Stimulated activated CD8-positive, alpha-beta memory T cell treated with anti-CD3 and anti-CD28 coated beads, Interleukin-4, amount 100 ng/mL, for 1 hour (primary cell): ENCODE measurements at places on chromosomes 1 and 21.

DNA sequence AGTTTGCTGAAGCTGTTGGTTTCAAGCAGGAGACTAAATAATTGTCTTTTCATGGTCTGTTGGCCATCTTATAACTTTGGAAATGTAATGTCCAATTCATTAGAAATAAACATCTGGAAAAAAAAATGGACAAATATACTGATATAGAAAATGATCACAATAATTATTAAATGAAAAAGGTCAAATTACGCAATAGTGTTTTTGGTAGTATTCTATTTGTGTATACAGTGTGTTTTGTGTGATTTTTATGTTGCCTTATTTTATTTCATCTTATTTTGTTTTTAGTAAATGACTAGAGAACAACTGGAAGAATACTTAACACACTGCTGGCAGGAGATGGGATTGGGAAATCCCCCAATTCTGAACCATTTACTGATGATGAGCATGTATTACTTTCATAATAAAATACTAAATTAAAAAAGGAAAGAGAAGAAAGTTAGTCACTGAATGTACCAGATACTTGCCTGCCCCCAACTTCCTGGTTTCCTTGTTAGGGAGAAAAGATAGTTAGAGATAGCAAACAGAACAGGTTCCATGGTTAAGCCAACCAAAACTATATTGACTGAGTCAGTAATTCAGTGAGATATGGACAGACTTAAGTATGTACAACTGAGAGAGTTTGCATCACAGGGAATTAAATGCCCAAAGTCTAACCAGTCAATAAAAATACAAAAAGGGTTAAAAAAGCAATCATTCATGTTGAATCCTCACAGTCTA, 24.0 kb upstream of the SAMD13 start:
- no peak for DNase-seq

DNA sequence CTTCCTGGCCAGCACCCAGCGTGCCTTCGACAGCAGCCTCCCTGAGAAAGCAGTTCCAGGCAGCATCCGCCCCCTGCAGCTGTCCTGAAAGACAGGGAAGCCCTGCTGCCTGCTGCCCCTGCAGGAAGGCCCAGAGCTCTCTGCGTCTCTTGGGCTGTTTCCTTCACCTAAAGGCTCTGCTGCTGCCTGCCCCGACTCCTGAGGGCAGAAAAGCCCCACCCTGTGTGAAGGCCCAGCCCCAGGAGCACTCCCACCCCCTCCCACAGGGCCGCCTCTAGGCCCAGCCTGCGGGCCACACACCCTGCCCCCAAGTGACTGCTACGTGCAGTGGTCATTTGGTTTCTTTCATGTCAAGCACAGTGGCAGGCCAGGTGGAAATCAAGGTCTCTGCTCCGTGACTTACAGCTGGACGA, 12.4 kb downstream of the RIPK4 start:
- no peak for DNase-seq

DNA sequence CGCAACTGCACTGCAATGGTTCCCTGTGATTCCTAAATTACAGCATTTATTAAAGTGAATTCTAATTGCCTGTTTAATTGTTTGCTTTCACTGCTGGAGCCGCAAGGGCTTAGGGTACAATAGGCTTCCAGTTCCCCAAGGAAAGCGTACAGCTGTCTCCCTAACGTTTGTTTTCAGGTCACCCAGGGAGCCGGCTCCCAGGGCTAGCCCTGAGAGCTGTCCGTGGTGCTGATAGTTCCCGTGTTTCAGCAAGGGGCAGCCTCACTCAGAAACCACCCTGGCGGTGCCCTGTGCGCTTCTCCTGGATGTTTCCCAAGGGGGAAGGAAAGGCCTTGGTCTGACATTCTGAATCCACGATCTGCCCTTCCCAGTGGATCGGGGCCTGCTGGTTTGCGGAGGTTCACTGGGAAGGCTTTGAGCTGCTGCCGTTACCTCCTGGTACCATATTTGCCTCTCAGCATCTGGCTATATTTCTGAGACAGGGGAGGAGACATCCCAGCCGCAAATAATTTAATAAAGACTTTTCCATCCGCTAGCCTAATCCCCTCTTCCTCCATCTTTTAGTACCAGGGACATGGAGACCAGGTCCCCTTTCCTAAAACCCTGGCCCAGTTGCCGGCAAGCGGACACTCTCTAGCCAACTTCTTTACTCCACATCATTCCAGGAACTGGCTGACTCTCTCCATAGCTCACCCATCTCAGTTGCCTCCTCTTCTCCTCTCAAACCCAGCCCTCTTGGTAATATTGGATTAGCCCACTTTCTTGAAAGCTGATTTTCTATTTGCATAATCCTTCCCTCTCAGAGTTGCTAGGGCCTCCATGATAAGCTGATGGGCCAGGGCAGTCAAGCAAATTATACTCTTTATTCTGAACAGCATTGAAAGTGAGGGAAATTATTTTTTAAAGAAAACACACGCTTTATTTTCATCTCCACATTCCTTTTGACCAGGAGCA, 149.0 kb downstream of the IGSF21 start:
- no peak for DNase-seq

- DNase-seq = no peak
Measured at GRCh38 chr1:50894340-50894739, 65.7 kb downstream of the FAF1 start.

DNA sequence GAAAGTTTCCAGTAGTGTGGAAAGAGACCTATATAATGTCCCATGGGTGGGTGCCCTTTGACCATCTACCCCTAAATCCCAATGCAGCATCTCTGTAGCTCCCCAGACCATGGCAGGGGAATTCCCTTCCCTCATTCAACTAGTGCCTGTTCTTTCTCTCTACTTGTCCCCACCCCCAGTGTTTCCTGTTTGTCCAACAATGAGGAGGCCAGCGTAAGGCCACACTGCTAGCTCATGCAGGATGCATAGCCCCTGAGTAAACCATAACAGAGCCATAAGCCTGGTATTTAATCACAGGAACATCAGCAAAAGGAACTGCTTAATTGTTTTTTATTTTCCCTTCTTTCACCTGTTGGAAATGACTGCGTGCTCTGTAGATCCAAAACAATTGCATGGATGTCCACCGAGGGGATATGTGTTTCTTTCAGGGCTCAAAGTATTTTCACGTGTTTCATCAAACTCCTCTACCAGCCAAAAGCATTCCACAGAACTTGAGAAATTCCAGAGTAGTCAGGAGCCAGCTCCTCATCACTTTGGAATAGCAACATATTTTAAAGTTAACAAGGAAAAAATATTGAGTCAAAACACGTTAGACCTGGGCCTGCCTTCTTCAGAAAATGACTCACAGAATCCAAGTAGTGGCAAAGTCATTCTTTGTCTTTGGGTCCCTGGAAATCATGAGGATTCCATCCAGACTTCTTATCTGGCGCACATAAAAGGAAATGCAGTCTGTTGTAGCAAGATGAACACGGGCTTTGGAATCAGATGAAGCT, 162.5 kb upstream of the SGIP1 start:
- no peak for DNase-seq

DNA sequence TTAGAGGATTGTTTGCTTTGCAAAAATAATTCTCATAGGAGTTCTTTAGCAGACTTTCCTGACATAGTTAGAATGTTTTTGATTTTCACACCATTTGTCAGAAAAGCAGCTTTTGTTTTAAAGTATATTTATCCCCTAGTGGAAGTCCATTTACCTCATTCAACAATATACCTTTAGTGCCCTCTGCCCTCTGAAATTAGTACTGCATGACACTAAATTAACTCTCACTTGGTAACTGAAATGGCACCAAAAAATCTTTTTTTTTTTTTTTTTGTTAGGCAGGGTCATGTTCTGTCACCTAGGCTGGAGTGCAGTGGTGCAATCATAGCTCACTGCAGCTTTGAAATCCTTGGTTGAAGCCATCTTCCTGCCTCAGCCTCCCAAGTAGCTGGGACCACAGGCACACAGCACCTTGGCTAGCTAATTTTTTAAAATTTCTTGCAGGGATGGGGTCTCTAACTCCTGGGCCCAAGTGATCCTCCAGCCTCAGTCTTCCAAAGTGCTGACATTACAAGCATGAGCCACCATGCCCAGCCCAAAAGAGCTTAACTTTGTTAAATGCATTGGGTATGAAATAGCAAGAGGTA, 13.6 kb downstream of the LRRC42 start:
- no peak for DNase-seq

DNA sequence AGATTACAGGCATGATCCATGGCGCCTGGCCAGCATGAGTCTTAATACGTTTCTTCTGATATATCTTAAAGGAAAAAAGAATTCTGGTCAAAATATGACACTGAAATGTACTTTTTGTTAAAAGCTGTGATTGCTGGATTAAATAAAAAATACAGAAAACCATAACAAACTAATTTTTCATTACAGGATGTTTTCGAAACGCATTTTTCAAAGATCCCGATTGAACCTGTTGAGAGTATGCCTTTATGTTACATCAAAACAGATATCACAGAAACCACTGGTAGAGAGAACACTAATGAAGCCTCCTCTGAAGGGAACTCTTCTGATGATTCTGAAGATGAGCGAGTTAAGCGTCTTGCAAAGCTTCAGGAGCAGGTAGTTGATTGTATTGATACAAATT, 30.2 kb downstream of the BRDT start:
- no peak for DNase-seq

DNA sequence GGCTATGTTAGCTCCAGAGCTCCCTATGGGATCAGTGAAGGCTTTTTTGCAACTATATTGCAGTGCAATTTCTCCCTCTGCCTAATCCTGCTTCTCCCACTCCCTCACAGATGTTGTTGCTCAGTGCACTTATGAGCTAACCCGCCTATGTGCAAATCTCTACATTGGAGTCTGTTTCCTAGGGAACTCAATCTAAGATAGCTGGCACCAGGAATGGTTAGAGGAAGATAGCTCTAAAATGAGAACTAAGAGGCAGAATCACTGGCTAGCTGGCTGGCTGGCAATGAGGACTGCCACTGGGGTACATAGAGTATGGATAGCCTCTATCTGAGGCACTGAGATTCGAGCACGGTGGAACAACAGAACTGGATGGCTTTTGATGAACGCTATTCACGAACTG, 39.5 kb downstream of the ADSS2 start:
- no peak for DNase-seq

DNA sequence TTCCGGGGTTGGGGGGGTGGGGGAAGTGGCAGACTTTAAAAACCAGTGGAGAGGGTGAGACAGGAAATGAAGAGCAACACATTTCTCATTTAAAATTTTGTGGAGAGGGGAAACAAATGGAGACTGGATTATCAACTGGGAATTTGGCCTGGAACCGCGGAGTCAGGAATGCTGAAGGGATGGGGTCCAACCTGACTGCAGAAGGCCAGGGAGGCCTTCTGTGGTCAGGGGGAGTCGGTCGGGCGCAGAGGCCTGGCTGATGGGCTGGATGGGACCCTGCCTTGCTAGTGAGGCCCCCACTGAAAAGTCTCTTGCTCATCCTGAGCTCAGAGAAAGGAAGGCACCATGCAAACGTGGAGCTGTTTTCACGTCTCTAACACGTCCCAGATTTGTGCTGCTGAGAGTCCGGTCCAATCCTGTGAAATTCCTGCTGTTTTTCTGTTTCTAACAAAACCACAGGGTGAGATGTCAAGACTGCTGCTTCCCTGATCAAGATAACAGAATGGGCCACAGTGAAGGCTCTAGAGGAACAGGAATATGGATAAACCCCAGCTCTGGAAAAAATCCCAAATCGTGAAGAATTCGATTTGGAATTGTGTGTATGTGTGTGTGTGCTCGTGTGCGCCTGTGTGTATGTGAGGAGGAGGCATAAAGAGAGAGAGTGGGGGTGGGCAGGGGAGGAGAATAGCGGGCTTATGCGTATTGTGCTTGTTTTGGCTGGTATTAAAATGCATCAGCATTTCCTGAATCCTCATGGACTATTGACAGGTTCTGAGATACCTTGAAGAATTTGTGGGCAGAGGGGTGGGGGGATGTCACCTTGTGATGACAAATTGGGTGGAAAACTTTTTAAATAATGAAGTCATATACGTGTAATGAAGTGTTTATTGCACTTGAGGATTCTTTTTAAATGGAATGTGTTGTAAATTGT, 117.4 kb downstream of the NGF start:
- no peak for DNase-seq

- DNase-seq = no peak
Measured at GRCh38 chr1:151147665-151148064, 1.2 kb upstream of the SEMA6C start.

- DNase-seq = no peak
Measured at GRCh38 chr1:206498685-206499084, 8.6 kb upstream of the RASSF5 start.
